Activated CD4-positive, alpha-beta memory T cell treated with anti-CD3 and anti-CD28 coated beads for 36 hours (primary cell): ENCODE measurements at places on chromosomes 7 and 10.

DNA sequence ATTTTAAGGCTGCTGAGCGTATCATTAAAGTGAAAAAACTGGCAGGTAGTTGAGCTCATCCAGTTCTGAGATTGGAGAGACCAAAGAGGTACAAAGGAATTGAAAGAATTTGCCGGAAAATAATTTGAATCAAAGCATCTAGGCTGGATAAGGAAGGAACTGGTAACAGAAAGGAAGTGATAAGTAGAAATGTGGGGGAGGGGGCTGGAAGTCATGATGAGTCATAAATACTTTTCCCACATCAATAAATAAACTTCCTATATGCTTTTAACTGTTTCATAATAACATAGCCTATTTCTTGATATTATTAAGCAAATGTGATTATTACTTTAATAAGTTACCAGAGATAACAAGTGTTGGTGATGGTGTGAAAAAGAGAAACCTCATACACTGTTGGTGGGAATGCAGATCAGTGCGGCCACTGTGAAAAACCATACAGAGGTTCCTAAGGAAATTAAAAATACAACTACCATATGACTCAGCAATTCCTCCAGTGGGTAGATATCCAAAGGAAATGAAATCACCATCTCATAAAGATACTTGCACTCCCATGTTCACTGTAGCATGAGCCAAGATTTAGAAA, 27.0 kb downstream of the ZNF438 start:
- DNase-seq = no peak

- peak; percentile 40 for DNase-seq
These were observed 112.1 kb downstream of the VPS41 start for GRCh38 chr7:38796626-38797501.

- DNase-seq = no peak
These were observed 56.3 kb downstream of the PDZD8 start for GRCh38 chr10:117318909-117319308.

- no peak for DNase-seq
These were observed 94.7 kb downstream of the ARHGAP22 start for GRCh38 chr10:48509974-48510692.

DNA sequence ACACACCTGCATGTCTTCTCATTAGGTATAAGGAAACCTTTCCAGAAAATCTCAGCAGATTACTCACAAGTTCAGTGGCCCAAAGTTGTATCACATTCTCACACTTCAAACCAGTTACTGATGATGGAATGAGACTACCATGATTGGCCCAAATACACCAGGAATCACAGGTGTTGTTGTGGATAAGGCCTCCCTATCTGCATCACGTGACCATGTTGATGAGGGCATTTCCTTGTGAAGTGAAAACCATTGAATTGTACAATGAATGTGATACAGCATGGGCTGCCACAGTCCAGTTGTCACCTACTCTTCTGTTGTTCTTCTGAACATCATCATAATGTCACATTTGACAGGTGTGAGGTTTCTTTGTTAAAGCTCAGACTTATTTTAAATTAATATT, 431.7 kb downstream of the AUTS2 start:
- DNase-seq = no peak

- no peak for DNase-seq
These were observed 163.8 kb upstream of the NPVF start for GRCh38 chr7:25391961-25392587.

DNA sequence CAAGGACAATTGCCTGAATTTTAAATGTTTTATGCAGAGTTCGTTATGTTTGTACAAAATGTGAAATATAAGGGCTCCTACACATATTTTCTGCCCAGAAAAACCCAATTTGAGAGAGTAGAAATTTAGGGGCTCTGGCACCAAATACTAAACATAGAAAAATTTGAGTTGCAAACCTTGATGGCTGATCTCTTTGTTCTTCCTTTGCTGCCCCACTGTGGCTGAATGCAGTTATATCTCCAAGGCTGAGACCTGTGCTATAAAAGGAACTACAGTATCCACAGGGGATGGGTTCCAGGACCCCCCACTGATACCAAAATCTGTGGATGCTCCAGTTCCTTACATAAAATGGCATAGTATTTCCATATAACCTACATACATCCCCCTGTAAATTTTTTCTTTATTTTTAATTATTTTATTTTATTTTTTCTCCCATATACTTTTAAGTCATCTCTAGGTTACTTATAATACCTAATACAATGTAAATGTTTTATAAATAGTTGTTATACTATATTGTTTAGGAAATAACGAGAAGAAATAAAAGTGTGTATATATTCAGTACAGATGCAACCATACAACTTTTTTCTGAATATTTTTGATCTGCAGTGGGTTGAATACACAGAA, 22.5 kb downstream of the CFAP43 start:
- peak; percentile 44 for DNase-seq

DNA sequence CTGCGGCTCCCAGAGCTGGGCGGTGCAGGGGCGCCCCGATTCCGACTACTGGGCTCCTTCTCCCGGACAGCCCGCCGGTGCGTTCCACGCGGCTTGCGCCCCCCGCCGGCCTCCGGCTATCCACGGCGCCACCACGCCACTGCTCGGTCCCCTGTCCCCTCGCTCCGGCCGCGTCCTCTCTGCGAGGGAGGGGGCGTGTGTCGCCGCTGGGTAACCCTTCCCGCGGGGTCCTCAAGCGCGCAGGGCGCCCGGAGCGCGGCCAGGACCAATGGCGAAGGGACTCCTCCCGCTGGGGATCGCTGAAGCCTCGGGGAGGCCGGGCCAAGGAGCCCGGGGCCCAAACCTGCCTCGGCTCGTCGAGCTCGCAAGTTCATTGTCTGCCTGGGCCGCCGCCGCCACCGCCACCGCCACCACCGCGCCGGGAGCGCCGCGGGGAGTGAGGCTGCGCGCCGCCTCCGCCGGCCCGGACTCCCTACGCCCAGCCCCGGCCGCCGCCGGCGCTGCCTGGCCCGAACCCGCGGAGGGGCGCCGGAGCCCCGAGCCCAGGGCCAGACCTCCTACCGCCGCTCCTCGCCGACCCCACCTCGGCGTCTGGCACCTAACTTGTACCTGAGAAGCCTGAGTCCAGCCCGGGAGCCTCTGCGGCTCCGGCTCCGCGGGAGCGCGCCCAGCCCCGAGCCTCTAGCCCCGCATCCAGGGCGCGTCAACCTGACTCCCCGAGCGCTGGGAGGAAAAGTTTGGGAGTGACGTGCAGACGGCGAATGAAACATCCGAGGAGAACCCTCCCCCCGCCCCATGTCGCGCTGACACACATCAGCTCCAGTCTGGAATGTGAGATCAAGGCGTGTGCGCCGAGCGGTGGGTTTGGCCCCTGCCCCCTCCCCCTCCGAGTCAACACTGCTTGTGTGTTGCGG, at the start of gene CHST15:
Gene CHST15 (minus strand): TSS at position 739 of the 914 bp plus-strand sequence. CDS start 47,386 bp downstream, outside the sequence.
- DNase-seq = no peak

DNA sequence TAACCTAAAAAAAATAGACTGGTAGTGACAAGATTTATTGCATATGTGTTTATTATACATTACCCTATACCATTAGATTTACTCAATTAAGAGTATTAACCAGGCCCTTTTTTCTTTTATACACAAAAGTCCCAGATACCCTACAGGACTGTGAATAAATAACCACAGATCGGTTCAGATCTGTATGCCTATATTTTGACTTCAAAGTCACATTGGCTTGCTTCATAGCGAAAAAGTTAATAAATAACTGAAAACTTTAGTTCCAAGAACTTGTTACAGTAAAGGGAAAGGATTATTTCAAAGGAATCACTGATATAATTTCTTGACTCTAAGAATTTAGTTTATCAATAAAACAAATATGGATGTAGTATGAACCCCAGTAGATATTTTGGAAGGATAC, 41.8 kb upstream of the FMC1 start:
- no peak for DNase-seq
